Stimulated activated naive CD4-positive, alpha-beta T cell treated with Interleukin-2 at 50 U/mL for 16 hours (primary cell): ENCODE measurements at places on chromosomes 7 and 10.
A peak's percentile ranks its signal among the peaks of the same experiment; 100 is the strongest.

GRCh38 chr7:3193379-3194120 lies 107.5 kb upstream of the SDK1 start:
- DNase-seq, result no peak

GRCh38 chr10:78563314-78563713 lies 505.5 kb upstream of the ZMIZ1 start:
- DNase-seq, result no peak

DNA sequence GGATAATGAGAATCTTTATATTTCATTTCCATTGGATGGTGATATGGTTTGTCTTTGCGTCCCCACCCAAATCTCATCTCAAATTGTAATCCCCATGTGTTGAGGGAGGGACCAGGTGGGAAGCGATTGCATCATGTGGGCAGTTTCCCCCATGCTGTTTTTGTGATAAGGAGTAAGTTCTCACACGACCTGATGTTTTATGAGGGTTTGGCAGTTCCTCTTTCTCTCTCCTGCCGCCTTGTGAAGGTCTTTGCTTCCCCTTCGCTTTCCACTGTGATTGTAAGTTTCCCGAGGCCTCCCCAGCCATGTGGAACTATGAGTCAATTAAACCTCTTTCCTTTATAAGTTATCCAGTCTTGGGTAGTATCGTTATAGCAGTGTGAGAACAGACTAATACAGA lies 59.4 kb downstream of the MTPN start:
- DNase-seq, result no peak

- no peak for DNase-seq
Observed at GRCh38 chr7:103865442-103865841, 124.0 kb downstream of the RELN start.

GRCh38 chr7:132943645-132944044 lies 138.2 kb downstream of the CHCHD3 start:
- DNase-seq, result no peak

- DNase-seq, result no peak
Observed at GRCh38 chr10:12380999-12381398, 31.7 kb downstream of the CAMK1D start.

GRCh38 chr10:75910032-75910431 lies 478.6 kb downstream of the LRMDA start:
- no peak for DNase-seq

DNA sequence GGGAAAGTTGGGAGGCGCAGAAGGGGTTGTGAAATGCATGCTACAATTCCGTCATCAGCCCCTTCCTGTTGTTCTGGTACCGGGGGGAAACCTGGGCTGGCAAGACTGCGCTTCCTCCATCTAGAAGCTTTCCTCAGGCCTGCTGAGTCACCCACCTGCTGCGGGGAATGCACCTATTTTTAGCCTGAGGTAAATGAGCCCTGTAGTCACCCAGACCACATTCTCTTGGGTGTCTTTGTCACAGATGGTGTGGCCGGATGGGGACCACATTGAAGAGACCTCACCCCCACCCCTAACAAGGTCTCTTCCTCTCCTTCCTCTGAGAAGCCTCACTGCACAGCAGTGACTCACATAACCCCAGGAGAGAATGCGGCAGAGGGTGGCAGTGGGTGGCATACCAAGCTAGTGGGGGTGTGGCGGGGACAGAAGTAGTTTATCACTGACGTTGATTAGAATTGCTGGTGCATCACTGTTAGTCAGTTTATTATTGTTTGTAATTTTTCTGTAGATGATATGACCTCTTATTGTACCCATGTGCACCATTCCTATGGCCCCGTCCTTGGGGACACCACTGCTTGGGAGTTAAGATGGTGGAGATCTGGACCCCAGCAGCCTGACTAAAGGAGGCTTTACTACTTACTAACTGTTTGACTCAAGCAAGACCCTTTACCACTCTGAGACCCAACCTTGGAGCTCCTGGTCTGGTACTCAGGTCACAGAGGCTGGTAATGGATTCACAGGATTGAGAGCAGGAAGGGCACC lies 83.0 kb upstream of the DUSP5 start:
- peak; percentile 92 for DNase-seq

- DNase-seq, result no peak
Observed at GRCh38 chr10:63711361-63711760, 190.2 kb downstream of the REEP3 start.

DNA sequence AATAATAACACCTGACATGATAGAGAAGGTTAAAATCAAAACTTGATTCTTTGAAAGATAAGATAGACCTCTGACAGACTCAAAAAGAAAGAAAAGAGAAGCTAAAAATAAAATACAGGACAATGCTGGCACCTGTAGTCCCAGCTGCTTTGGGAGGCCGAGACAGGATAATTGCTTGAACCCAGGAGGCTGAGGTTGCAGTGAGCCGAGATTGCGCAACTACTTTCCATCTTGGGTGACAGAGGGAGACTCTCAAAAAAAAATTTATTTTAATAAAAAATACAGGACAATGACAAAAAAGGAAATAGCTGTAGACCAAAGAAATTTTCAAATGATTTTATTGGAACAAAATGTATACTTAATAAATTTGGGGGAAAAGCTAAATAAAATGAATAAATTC lies 263.2 kb downstream of the SDK1 start:
- DNase-seq, result no peak

GRCh38 chr10:43013065-43013464 lies 63.8 kb upstream of the RET start:
- no peak for DNase-seq

DNA sequence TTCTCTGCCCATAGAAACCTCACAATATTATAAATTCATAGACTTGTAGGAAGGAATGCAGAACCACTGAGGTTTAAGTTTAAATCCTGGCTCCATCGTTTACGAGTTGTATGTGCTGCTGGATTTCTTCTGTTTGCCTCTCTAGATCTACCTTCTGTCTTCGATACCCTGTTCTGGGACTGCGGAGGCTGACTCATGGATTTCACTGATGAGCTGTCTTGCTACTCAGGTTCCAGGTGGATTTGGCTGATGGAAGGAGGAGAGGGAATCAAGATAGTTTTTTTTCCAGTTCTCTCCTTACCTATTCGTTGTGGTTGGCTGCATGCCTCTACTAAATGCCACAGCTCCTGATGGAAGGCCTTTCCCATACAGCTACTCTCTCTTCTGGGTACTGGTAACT lies 375.8 kb downstream of the REEP3 start:
- DNase-seq, result no peak

- DNase-seq, result no peak
Observed at GRCh38 chr10:89518876-89519842, 16.2 kb downstream of the SLC16A12 start.

GRCh38 chr7:19754521-19755116 lies 18.8 kb downstream of the TMEM196 start:
- no peak for DNase-seq

DNA sequence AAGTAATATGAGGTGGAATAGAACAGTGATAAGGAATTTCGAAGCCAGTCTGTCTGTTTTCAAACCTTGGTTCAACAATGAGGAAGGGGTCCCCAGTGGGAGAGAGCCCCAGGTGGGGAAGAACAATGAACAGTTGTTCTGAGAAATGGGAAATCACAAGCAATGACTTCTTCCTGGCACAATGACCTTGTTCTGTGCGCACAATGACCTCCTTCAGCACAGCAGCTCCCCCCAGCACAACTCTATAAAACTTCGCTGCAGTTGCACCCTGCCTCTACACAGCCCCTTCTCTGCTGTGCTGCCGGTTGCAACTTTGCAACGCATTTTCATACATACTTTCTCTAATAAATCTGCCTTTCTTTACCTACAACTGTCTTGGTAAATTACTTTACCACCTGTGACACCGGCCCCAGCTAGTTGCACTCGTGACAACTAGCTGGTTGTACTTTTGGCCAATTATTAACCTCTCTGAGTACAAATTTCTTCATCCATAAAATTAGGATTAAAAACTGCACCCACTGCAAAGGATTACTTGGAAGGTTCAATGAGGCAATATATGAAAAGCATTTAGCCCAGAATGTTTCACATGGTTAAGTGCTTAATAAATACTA lies 40.5 kb downstream of the ASB4 start:
- no peak for DNase-seq

DNA sequence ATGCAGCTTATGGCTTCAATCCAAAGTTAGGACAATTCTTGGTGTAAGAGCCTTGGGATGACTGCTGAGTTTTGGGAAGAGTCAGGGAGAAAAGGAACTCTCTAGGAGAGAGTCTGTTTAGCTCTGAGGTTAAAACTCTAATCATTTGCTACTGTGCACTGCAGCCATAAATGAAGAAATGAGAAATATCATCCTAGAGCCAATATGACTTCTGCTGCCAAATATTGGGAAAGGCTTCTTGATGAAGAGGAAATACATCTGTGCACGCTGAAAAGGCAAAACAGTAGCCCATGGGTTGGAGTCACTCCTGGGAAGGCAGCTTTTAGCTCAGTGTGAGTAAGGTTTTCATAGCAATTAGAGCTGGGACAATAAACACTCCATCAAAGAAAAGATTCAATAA lies 308.8 kb downstream of the SFMBT2 start:
- DNase-seq, result no peak

GRCh38 chr7:100561491-100562194 lies 12.1 kb downstream of the SAP25 start:
- no peak for DNase-seq

DNA sequence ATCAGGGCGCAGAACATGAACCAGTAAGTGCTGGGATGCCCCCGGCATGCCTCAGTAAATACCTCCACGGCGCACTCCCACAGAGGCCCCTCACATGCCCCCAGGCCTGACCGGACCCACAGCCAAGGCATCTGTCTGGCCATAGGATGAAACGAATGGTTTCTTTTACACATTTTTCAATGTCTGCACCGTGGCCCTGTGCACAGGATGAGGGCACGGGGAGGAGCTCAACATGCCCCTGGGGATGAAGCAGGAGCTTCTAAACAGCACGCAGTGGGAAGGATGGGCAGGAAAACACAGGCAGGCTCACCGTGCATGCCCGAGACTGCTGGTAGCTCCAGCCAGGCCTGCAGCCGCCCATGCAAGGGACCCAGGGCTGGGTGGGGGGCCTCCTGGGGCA lies 283.3 kb downstream of the TNS3 start:
- no peak for DNase-seq

DNA sequence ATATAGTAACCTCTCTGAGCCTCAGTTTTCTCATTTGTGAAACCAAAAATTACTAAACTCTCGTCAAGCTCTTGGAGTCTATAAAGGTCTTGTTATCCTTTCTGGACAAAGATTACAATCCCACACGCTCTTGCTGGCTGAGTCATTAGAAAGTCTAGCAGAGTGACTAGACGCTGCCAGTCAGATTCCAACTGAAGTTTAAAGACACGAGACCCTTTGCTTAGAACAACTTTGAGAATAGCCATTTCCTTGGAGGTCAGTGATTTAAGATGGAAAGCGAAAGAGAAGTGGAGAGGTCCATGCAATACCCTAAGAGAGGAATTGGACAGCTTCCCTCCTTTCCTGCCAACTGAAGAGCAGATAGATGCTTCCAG lies 119.5 kb downstream of the APBB1IP start:
- no peak for DNase-seq

DNA sequence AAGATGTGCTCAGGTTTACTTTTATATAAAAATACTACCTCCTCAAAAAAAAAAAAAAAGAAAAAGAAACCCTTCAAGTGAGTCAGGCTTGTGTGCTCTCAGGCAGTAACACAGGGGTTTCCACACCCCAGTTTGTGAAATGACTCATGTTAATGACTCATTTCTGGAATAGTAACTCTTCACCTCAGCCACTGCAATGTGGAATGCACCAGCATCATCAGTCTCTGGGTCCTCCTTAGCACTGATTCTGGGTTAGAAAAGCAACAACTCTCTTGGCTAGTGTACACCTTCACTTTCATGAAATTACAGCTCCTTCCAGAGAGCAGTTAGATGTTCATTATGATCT lies 110.6 kb downstream of the EMX2 start:
- DNase-seq, result no peak

DNA sequence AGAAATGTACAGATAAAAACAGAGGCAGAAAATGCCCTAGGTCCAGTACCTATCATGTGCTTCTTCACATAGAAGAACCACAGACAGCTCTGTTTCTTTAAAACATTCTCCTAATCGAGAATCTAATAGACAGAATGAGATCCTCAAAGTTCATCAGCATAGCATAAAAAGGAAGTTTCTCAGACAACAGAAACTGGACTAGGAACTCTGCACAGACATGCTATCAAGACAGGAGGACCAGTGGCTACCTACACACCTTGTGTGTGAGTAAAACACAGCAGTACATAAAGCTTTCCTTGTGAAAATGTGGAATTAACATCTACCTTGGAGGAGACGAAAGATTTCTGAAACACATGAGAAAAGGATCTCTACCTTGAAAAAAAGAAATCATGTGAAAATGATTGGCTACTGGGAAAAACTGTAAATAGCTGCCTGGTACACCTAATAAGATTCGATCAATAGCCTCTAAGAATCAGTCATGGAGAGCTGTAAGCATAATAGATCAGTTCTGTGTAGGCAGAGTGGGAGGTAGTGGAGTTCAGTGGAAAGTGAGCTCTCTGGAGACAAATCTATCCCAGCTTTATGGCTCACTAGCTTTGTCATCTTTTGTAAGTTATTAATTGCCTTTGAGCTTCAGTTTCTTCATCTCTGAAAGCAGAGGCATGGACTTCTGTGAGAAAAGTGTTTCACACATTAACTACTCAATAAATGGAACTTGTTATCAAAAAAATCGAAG lies 26.7 kb downstream of the ELAPOR2 start:
- DNase-seq, result no peak
